Melanocyte of skin (primary cell): ENCODE measurements at places on chromosomes 13 and 19. TPM values are rescaled to one million over a fixed set of nuclear protein-coding genes. Genes with fewer than 3 reads are reported as not detected.

ZNF225 gene
- total RNA-seq = 3.3 and 6.0 TPM in 2 replicates

ERICH6B gene
- not detected in 2 replicates for total RNA-seq

ZSCAN22 gene
- 4.1 and 4.7 TPM in 2 replicates for total RNA-seq

SIGLECL1 gene
- total RNA-seq = not detected in 2 replicates

SMIM44 gene
- not detected in 2 replicates for total RNA-seq

DIRAS1 gene
- 2.4 and 3.3 TPM in 2 replicates for total RNA-seq

C13orf46 gene
- total RNA-seq = under 0.01 and 0.15 TPM in 2 replicates

IZUMO2 gene
- total RNA-seq = not detected in 2 replicates

UBE2M gene
- 100.0 and 101 TPM in 2 replicates for total RNA-seq

ZNF98 gene
- not detected in 2 replicates for total RNA-seq

VPS36 gene
- total RNA-seq = 34.4 and 64.3 TPM in 2 replicates

SBK3 gene
- total RNA-seq = not detected in 2 replicates

CPB2 gene
- not detected in 2 replicates for total RNA-seq

PSG1 gene
- not detected in 2 replicates for total RNA-seq
